ENCODE measurements at places on chromosomes 3 and 15. TPM values are rescaled to one million over a fixed set of nuclear protein-coding genes. Genes with fewer than 3 reads are reported as not detected.

The CKMT1B gene
- 0.20 TPM for total RNA-seq

The MYD88 gene
- total RNA-seq = 0.03 TPM

GRCh38 chr3:149609595-149609994, 48.2 kb downstream of the WWTR1 start:
- no peak for DNase-seq

DNA sequence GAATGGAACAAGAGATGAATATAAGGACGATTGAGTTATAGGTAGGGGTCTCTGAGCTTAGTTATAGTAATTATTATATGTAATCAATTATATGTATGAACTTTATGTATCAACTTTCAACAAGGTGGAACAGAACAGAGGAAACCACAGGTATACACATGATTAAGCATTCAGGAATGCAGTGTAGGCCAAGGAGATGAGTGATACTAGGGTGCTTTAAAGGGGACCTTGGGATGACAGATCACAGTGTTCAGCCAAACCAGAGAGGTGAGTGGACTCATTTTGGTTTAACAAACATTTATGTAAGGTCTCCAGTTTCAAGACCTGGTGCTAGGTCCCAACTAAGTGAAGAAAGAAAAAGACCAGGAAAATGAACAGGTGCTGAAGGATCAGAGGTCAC, 895.5 kb downstream of the ROBO2 start:
- peak; percentile 13 for DNase-seq

- DNase-seq = peak; percentile 15
Observed at GRCh38 chr3:39485547-39485946, 18.1 kb downstream of the MOBP start.

DNA sequence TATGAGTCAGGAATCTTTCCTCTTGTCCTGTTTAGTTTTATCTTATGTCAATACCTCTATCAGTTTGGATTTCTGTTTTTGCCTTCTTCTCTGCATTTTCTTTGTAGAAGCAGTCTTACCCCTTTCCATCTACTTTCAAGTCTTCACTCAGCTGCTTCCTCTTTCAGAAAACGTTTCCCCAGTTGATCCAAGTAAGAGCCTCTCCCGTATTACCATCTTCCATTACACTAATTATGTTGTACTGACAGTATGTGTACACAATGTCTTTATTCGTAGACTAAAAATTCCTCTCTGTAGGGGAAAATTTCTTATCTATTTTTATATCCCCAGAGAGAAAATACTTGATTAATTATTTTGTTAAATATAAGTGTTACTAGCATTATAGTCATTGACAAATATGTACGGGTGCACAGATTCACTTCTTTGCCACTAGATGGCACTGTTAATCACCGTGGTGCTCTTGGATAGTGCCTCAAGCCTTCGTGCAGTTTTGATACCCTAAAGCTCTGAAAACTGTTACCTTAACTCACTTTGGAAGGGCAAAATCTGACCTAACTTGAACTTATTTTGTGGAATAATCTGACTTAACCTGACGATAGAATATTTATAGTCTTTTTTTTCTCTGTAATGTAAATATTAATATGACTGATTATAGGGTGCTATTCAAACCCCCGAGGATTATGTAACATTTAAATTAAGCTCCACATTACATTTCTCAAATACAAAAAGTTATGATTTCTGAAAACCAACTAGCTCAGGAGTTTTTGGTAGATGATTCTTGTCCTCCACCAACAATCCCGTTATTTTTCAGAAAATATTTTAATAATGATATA, 74.2 kb upstream of the POU1F1 start:
- DNase-seq = peak; percentile 24
